ENCODE measurements at places on chromosomes 11 and 22.

DNA sequence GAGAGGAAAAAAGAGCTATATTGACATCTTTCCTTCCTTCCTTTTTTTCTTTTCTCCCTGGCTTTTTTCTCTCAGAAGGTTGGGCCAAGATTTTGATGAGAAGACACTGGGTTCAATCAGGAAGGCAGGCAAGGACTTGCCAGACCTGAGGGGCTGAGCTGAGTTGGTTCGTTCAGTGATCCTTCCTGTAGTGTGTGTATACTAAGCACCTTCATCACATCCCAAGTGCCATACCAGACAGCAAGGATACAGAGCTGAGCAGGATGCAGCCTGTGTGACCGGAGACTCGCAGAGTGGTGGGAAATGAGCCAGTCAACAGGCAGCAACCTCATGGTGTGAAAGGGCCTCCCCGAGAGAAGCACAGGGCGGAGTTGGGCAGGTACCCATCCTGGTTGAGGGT is 95.5 kb downstream of the SPON1 start:
- no peak for DNase-seq

GRCh38 chr11:77497368-77497767 is 23.5 kb upstream of the PAK1 start:
- no peak for DNase-seq

- peak; percentile 60 for DNase-seq
These were observed 121.9 kb upstream of the MTMR2 start for GRCh38 chr11:96045622-96046456.

- DNase-seq = no peak
These were observed 2.2 kb upstream of the TOP3B start for GRCh38 chr22:21984793-21985192.

DNA sequence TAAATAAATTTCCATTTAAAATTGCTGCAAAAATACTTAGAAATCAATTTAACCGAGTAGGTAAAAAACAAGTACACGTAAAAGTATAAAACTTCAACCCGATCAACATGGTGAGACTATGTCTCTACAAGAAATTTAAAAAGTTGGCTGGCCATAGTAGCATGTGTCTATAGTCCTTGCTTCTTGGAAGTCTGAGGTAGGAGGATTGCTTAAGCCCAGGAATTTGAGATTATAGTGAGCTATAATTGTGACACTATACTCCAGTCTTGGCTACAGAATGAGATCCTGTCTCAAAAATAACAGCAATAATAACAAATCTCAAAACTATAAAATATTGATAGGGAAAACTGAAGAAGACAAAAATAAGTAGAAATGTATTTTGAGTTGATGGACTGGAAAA is 11.1 kb downstream of the CASP4 start:
- DNase-seq = no peak

DNA sequence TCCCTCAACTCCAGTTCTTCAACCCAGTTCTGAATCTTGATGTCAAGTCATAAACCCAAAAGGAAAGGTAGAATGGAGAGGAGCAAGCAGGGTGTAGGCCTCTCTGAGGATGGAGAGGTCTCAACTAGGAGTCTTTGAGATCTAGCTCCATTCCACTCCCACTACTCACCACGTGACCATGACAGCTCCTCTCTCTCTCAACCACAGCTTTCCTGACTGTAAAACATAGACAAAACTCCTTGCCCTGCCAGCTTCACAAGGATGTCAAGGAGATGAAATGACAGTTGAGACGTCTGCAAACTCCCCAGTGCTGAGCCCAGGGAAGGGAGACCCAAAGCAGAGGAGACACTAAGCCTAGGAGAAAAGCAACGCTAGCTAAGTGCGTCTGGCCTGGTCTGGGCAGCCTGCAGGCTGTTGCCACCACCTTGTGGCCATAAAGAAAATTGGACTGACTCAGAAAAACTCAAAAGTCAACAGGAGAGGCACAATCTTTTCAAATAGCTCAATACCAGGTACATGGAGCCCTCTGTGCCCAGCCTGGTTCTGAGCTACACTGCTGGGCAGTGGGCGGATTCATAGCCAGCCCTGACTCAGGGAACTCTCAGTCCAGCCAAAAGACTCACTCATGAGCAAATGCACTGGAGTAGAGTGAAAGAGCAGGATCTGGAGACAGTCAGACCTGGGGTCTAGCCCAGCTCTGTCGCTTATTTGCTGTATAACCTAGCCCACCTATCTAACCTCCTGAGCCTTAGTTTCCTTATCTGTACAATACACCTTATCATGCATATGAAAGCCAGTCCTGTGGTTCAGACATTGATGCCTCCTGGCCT is 3.4 kb downstream of the CLPB start:
- DNase-seq = no peak

GRCh38 chr11:68053117-68053516 is 14.3 kb downstream of the TCIRG1 start:
- no peak for DNase-seq

- no peak for DNase-seq
These were observed 905.9 kb downstream of the OPCML start for GRCh38 chr11:132626446-132626845.

DNA sequence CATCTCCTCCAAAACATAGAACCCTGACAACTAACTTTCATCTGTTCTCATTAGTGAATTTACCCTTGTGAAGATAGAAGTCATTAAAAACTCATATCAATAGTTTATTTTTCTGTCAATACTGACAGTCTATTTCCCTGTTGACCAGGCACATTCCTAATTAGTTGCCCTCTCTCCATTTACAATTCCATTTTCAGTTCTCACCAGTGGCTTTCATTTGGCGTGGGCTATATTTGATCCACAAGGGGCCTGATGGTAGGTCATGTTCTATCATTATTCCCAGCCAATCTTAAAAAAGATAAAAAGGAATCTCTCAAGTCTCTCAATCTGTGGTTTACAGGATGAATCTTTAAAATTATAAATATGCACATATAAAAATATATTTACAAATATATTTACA is 3.9 kb upstream of the AKIP1 start:
- no peak for DNase-seq

- no peak for DNase-seq
These were observed 965.7 kb upstream of the FAT3 start for GRCh38 chr11:91258876-91259275.

DNA sequence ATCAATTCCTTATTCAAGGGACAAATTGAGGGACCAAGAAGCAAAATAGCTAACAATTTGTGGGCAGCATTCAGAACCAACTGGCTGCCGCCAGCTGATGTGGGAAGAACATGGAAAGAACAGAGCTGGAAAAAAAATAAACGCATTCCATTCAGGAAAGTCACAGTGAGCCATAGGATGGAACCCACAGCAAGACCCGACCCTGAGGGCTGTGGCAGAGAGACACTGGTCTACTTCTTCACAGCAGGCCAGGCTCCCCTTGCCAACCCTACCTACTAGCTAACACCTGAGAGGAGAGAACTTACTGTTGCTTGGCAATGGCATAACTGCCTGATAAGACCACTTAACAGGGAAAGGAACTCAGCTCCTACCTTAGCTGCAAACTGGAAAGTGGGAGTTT is 123.5 kb upstream of the APOA1 start:
- DNase-seq = no peak

GRCh38 chr11:5383576-5383975 is at the start of gene OR51M1:
OR51M1 (plus strand) TSS chr11:5383812; CDS start chr11:5389399, 5,587 bp downstream.
- DNase-seq = no peak

DNA sequence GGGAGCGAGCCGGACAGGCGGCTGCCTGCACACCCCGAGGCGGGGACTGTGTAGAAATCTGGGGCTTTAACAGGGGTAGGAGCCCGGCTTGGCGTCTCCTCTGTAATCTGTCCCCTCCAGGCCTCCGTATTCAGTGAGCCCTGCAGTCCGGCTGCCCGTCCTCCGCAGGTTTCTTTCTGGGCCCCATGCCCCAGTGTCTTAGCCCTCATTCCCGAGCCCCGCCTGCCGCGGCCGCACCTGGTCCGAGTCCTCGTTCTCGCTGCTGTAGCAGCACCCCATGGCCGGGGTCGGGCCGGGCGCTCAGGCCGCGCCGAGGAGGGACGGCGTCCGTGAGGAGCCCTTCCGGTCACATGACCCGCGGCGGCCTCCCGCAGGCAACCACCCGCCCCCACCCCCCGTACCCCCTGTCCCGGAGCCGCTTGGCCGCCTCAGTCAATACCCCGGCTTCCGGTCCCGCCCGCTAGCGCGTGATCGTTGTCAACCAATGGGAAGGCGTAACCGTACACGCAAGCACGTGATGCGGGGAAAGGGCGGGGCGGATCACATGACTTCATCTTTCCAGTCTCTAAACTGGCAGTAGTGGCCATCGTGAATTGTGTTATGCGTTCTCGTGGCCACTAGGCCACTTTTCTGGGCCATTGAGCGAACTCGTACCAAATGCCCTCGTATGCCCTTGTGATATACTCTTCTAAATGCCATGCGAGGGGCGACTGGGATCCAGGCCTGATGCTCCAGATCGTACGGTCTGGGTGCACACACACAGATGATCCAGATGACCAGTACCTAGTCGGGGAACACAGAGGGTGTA is at the start of gene LAMTOR1:
Gene LAMTOR1, minus strand, starts transcription at position 352 of the 808 bp plus-strand sequence. Its CDS starts 73 bp downstream, at position 279.
- DNase-seq = peak; percentile 94

DNA sequence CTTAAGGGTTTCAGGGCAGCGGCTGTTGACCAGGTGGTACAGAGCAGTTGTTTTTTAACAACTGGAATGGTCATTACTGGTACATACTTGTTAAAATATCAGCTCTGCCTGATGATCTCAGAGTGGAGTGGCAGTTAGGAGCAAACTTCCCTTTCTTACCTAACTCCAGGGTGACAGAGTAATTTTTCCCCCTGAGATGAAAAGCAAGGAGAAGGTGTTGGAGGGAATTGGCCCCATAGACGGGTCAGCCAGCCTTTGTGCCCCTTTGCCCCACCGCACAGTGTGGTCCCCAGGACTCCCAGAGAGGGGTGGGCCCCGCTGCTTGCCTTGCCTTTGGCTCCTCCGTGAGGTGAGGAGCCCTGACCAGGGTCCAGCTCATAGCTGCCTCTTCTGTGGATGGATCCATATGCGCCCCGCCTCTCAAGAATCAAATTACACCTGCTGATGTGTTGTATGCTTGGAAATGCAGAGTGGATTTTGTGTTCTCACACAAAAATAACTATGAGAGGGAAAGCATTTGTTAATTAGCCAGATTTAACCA is 27.0 kb upstream of the SORL1-AS1 start:
- DNase-seq = no peak

- no peak for DNase-seq
These were observed 20.2 kb downstream of the ACER3 start for GRCh38 chr11:76880956-76881355.

DNA sequence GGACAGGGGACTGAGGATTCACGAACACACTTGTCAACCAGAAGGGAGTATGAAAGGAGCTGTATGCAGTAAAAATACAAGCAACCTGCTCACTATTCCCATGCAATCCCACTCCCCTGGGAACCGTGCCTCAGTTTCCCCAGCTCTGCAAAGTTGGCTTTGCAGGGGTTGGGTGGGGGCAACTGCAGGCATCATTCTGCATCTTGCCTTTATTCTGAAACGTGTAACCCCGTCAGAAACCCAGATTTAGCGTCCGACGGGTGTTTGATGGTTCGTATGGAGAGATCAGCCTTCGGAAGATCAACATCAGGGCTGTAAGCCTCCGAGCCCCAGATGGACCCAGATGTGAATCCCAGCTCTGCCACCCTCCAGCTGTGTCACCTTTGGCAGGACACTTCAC is 3.6 kb downstream of the CYTH4 start:
- no peak for DNase-seq

GRCh38 chr11:114033066-114033465 is 26.4 kb upstream of the ZBTB16 start:
- DNase-seq = no peak

DNA sequence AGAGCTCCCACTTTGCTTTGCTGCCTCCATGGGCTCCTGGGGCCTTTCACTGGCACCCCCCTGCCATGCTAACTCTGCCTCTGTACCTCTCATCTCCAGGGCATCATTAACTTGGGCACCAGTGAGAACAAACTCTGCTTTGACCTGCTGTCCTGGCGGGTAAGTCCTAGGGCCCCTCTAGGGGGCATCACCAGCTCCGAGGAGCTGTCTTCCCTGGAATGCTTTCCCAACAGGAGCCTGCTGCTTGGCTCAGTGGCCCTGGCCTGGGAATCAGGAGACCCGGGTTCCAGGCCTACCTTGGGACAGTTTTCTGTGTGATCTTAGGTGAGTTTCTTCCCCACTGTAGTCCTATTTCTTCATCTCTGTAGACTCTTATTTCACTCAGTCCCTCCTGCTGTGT is 5.1 kb downstream of the ACCS start:
- no peak for DNase-seq

DNA sequence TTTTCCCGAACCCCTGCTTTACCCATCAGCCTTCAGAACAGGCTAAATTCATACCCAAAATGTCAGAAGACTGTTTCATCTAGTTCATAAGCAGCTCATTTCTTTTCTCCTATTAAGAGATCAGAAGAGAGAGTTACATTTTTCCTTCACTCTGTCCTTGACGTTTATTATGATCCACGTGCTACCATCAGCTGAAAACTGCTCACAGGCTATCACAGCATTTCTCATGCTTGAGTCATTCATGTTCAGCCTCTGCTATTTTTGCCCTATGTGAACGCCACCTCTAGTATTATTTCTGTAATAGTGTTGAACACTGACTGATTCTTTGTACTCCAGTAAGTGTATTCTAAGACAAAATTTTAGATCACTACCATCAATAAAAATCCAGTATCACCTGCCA is 51.9 kb downstream of the SLC1A2 start:
- DNase-seq = no peak

DNA sequence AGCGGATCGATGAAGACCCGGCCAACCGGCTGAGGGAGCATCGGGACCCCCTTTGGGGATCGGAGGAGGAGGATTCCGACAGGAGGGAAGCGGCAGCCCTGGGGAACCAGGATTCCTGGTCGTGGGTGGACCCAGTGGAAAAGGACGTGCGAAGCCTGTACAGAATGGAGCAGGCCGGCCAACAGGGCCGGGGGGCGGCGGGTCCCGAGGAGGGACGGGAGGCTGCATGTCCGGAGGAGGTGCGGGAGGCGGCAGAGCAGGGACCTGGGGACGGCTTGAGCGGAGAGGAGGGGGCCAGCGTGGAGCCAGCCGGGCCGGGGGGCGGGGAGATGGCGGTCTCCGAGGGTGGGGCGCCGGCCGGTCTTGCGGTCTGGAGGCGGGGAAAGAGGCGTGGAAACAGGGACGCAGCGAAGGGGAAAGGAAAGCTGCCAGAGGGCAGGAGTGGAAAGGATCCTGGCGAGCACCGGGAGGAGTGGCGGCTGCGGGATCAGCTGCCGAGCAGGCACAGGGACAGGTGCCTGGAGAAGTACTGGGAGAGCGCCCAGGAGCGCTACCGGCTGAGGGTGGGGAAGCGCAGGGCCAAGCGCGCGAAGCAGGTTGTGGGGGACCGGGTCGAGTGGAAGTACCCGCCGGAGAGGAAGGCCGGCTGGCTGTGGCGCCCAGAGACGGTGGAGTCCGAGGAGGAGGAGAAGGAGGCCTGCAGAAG is at the start of gene ANO5:
Gene ANO5, plus strand, starts transcription at position 444 of the 706 bp plus-strand sequence. CDS start 408 bp downstream, outside the sequence.
- no peak for DNase-seq

DNA sequence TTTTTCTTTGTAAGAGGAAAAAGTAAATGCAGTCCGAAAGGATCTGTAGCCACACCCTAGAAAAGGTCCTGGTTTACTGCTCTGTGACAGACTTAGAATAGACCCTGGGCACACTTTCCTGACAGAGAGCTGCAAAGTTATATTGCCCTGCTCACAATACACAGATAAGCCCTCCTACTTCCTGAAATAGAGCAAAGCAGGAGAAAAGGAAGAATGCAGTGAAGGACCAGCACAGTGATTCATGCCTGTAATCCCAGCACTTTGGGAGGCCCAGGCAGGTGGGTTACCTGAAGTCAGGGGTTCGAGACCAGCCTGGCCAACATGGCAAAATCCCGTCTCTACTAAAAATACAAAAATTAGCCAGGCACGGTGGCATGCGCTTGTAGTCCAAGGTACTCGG is 2.2 kb downstream of the CYB561A3 start:
- DNase-seq = no peak

GRCh38 chr22:25402501-25403283 is 161.8 kb upstream of the GRK3 start:
- no peak for DNase-seq

GRCh38 chr11:38562562-38562961 is 1964.5 kb upstream of the RAG2 start:
- DNase-seq = no peak

All from NCI-H2081 treated with DMSO at 0.1 percent for 48 hours (cell line).